ENCODE measurements at places on chromosomes 7 and 10.
A peak's percentile ranks its signal among the peaks of the same experiment; 100 is the strongest.

- no peak for DNase-seq
Observed at GRCh38 chr10:60350400-60350799, 39.3 kb downstream of the ANK3 start.

GRCh38 chr7:148031019-148031418 is 559.5 kb upstream of the C7orf33 start:
- DNase-seq = no peak

DNA sequence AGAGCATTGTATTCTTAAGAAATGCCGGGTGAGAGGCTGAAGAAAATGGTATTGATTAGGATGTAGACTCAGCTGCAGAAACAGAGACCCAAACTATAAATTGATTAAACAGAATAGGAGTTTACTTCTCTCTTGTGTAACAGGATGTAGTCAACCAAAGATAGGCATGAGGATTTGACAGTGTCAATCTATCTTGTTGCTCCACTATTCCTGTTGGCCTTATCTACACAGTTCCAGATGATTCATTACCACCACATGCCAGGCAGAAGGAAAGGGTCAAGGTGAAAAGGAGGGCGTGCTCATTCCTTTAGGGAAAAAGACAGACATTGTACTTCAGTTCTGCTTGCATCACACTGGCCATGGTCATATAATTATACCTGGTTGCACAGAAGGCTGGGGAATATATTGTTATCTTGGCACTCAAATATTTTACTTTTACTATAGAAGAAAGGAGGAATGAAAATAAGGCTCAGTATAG is 11.9 kb upstream of the DMTF1 start:
- DNase-seq = no peak

- peak; percentile 28 for DNase-seq
Observed at GRCh38 chr10:28241741-28242399, 61.0 kb downstream of the MPP7 start.

DNA sequence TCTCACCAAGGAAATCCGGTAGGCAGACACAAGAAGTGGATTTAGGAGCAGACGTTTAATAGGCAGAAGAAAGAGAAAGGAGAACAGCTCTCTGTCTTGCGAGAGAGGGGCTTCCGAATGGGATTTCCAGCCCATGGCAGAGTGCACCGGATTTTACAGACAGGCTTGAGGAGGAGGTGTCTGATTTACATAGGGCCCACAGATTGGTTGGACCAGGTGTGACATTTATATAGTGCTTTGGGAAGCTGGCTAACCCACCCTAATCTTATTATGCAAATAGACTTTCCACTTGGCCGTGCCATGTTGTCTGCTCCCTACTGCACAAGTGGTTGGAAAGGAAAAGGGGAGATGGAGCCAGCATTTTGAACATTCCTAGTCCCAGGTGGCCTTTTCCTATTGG is 57.8 kb downstream of the ANKMY2 start:
- no peak for DNase-seq

All from WTC11 (cell line).